Memory B cell (primary cell): ENCODE measurements at places on chromosomes 13 and 19.

DNA sequence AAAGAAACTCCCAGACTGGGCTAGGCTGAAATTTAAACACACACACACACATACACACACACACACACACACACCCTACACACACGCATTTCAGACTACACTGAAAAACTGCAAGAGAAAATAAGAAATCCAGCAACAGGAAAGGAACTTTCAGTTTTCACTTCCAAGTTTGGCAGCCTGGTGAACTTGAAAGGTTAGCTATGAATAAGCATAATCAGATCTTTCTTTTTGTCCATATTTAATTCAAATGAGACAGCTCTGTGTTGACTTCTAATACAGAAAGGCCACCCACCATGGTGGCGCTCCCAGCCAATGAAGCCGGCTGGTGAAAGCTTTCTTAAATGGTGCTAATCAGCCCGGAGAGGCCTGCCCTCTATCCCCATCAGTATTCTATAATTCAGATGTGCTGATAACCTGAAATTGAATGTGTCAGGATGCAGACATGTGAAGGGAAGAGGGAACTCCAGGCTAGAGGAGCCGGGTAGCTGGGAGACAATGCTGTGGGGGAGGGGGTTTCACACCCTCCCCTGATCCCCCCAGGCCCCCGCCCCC lies 108.3 kb upstream of the ZNF536 start:
- DNase-seq = no peak

GRCh38 chr13:50474088-50474662 lies 369.3 kb downstream of the DLEU7 start:
- no peak for DNase-seq

DNA sequence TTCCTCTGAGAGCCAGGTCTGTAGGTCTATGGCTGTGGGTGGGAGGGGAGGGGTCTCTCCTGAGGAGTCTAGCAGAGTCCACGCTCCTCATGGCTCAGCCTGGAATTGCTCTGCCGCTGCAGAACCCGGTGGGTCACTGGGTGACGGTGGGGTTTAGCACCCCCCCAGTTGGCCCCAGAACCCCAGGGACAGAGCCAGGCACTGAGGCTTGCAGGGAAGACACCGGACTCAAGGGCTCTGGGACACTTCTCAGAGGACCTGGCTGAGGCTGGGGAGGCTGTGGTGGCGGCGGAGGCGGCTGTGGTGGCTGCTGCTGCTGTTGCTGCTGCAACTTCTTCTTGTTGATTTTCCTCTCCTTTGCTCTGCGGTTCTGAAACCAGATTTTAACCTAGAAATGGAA lies 6.1 kb downstream of the CDX2 start:
- DNase-seq = no peak

GRCh38 chr13:111371720-111372119 lies 51.3 kb downstream of the TEX29 start:
- DNase-seq = no peak

DNA sequence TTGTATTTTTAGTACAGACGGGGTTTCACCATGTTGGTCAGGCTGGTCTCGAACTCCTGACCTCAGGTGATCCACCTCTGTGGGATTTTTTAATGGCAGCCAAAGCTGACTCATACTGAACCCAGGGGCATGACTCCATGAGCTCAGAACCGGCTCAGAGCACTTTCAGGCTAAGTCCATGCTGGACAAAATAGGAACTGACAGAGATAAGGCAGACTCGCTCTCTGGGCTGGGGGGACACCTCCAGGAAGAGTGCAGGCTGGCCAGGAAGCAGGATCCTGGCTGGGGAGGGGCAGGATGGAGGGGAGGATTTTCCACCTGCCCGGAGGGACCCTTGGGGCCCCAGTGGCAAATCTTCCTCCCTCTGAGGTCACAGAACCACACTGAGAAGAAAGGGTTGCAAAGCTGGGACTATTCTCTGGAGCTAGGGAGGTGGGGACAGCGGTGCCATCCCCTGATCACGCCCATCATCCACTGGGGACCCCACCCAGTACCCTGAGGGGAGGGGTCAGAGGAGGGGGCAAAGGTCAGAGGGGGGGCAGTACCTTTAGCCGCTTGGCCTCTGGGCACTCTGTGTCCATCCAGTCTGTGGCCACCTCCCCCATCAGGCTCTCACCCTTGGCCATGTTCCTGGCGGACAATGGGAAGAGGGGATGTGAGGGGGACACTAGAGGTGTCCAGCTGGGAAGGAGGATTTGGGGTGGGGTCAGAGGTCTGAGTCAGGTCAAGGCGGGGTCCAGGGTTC lies 31.1 kb downstream of the NOTCH3 start:
- DNase-seq = no peak

GRCh38 chr19:1214299-1214861 lies 8.8 kb downstream of the STK11 start:
- DNase-seq = no peak

- no peak for DNase-seq
Measured at GRCh38 chr19:42272989-42273406, 3.9 kb downstream of the CIC start.

DNA sequence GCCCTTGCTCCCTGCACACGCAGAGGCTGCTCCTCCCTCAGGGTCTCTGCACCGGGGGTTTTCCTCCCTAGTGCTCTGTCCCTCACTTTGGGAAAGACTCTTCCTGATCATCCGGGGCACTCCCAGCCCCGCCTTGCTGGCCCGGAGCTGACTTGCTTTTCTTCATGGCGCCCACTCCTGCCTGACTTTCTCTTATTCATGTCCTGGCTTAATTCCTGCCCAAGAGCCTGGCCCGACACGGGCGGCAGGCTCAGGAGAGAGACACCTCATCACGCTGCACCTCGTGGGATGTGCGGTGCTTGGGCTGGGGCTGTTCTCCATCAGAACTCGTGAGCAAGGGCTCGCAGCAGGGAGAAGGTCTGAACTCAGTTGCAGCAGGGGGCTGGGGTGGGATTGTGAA lies 11.8 kb upstream of the PLA2G4C start:
- no peak for DNase-seq

GRCh38 chr19:29708554-29709439 lies 6.3 kb downstream of the C19orf12 start:
- no peak for DNase-seq

GRCh38 chr13:105906746-105907145 lies 628.7 kb downstream of the EFNB2 start:
- DNase-seq = no peak

DNA sequence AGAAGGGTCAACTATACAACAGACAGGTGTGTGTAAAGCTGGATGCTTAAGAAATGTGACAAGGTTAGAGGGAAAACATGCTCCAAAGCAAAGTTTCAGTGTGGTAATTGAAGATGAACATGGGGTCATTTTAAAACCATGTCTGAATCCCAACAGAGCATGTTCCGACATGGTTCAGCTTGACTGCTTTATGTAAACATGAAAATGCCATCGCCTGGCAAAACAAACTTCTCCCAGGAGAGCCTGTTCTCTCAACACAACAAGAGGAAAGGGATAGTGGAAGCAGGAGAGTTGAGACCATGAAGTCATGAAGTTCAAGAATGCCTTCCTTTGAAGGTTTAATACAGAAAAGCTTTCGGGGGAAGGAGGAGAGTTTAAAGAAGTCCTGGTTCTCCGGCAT lies 85.8 kb downstream of the EPSTI1 start:
- DNase-seq = no peak
